Dermis microvascular lymphatic vessel endothelial cell (primary cell): ENCODE measurements at places on chromosomes 7 and 10. TPM values are rescaled to one million over a fixed set of nuclear protein-coding genes. Genes with fewer than 3 reads are reported as not detected.
A peak's percentile ranks its signal among the peaks of the same experiment; 100 is the strongest.

- no peak for DNase-seq
These were observed 56.1 kb upstream of the ADO start for GRCh38 chr10:62748386-62748785.

DNA sequence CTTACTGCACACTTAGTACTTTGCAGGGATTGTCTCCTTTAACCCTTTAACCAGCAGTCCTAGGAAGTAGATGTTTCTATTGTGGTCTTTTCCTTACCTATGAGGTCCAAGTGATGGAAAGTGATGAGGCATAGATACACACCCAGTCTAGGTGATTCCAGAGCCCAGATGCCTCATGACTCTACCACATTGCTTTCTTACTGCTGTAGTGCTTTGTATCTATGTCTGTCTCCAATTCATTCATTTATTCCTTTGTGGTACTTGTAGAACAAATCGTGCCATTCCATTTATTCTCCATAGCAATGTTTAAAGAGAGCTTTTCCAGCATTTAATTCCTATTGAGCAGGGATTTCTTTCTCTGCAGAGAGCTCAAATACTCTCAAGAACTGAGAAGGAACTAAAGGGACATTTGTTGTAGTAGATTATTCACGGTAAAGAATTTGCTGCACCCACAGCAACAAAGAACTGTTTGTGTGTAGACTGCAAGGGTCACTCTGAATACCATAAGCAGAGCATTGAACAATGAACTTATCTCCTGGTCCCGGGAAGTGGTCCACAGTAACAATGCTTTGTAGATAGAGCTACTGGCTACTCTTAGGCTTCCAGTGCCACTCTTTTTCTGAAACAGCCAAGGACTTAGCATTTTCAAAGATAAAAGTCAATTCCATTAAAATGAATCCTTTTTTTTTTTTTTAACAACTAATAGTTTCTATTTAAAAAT, 337.0 kb downstream of the PTEN start:
- DNase-seq, result no peak

GRCh38 chr7:3953133-3953532, 652.1 kb downstream of the SDK1 start:
- no peak for DNase-seq

- DNase-seq, result peak; percentile 49
These were observed 29.4 kb upstream of the SGMS1 start for GRCh38 chr10:50653142-50653541.

DNA sequence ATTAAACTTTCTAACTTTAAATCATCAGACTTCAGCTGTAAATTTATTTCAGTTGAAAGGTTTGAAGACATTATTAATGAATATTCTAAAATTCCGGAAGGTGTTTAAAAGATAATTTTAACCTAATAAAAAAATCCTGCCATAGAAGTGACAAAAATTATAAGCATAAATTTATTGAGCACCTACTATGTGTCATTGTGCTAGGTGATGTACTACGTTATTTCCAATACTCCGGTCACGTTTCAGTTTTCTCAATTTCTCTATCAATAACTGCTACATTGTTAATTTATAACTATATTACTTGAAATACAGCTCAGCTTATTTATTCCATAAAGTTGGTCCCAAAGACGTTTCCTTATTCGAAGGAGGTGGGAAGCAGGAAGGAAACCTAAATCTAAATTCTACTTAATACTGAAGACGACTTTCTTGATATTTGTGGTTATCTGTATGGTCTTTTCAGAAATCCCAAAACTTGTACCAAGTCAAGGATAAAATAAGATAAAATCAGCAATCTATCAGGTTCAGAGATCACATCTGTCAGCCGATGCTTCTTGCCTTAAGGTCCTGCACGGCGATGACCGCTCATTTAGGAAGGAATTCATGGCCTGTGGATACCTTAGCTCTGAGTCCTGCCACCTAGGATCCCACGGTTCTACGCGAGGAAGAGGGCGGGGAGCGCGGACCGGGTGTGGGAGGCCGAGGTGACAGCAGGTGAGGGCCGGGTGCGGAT, 1.2 kb upstream of the ZEB1 start:
- no peak for DNase-seq

GRCh38 chr7:21547501-21547900, 4.7 kb downstream of the DNAH11 start:
- no peak for DNase-seq

- DNase-seq, result no peak
These were observed 8.3 kb upstream of the GNB2 start for GRCh38 chr7:100665168-100665726.

DNA sequence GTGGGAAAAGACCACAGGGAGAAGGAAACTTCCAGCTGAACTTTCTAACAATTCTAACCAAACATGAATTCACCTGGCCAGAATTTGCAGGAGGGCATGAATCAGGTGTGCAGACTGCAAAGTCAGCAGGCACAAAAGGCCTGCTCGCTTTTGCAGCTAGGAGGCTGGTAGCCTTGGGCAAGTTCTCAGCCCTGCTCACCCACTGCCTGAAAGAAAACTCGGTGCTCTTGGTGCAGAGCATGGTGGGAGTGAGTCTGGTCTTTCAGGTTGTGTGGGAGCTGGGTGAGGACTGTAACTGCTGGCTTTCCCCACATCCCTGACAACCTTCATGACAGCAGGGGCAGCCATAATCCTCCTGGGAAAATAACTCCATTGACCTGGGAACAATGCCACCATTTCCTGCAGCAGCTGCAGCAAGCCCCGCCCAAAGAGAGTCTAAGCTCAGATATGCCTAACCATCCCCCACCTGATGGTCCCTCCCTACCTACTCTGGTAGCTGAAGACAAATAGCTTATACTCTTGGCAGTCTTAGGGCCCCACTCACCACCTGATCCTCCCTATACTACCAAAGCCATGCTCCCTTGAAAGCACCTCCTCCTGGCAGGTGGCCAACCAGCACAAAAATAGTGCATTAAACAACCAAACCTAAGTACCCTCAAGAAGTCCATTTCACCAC, 31.6 kb downstream of the ZNF117 start:
- DNase-seq, result peak; percentile 50

DNA sequence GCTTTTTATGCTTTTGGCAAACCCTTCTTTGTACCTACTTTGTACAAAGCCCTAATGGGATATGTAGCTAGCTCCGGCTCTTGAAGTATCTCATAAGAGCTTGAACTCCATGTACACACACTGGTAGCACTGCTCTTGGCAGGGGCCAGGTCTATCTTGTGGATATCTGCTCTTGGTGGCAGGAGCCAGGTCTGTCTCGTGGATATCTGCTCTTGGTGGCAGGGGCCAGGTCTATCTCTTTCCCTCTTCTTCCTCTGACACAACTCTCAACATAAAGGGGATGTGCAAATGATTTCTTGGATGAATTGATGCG, 91.9 kb downstream of the WNT2 start:
- DNase-seq, result no peak

- no peak for DNase-seq
These were observed 602.1 kb upstream of the FOXK1 start for GRCh38 chr7:4079956-4080355.

DNA sequence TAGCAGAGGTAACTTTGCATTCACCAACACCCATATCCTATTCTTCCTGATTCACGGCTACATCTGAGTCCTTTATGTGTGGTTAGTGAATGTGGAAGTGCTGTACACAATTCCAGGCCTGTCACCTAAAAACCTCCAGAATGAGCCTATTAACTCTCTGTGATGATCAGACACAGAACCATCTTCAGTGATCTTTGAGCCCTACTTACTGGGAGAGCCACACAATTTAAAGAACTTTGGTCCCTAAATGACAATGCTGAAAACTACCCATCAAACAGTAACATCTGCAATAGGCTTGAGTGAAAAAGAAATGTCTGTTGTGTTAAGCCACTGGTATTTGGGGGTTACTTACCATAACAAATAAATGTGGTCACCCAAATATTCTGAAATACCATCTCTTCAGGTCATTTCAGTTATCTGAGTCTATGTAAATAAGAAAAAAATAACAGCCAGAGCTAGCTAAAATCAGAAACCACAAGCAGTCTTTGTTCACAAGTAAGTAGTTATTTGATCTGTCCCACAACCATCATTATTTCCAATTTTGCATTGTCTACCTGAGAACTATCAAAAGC, 145.7 kb downstream of the HGF start:
- no peak for DNase-seq

- DNase-seq, result no peak
These were observed 490.0 kb downstream of the CNTNAP2 start for GRCh38 chr7:146606628-146607027.

DNA sequence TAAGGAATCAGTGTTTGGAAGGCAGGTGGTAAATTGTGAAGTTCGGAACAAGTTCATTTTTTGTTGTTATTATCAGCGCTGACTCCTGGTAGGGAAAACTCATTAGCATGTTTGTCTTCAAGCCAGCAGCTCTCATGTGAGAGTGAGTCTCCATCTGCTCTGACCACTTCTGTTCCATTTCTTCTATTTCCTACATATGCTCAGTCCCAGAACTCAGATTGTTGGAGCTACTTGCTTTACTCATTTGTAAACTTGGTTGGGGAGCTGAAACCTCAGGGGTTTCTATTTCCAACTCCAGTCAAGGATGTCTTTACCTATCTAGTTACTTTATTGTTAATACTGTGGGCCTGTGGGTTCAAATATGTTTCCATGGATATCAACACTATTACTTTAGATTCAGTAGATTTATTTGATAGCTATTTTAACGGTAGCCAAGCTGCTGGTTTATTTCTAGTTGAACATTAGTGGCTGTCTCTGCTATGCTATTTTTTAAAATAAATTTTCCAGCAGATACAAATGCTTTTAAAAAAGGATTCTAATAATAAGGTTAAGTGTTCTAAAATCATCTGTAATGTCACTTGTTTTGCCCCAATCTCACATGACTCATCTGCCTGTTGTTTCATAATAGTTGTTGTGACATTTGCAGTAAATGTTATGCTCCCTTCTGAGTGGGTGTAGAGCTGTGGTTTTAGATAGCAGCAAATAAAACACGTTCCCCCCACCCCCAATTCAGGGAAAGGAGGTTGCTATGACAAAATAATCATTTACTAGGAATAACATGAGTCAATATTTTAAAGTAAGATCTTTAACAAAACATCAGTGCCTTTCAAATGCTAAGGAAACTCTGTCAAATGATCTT, 143.3 kb downstream of the HDAC9 start:
- peak; percentile 30 for DNase-seq

- no peak for DNase-seq
These were observed 89.3 kb downstream of the BEND7 start for GRCh38 chr10:13439313-13440184.

GRCh38 chr7:87627634-87627994, 584 bp upstream of the RUNDC3B start:
- no peak for DNase-seq

- no peak for DNase-seq
These were observed 108.2 kb downstream of the SKIDA1 start for GRCh38 chr10:21417172-21417712.

BCCIP gene
- total RNA-seq, result 23.8 and 28.4 TPM in 2 replicates

PTER gene
- 7.1 and 8.3 TPM in 2 replicates for total RNA-seq

KLF14 gene
- total RNA-seq, result not detected in 2 replicates
